ENCODE measurements at places on chromosomes 3 and 15.

- DNase-seq: peak; percentile 60
Observed at GRCh38 chr3:70550723-70551319, 238.4 kb upstream of the MDFIC2 start.

- DNase-seq: no peak
Observed at GRCh38 chr15:77632534-77633133, at the start of gene LINGO1. TSS of gene LINGO1 (minus strand) at chr15:77632912. CDS start at chr15:77632315, 597 bp downstream.

- no peak for DNase-seq
Observed at GRCh38 chr15:64842096-64842939, 603 bp downstream of the PLEKHO2 start.

DNA sequence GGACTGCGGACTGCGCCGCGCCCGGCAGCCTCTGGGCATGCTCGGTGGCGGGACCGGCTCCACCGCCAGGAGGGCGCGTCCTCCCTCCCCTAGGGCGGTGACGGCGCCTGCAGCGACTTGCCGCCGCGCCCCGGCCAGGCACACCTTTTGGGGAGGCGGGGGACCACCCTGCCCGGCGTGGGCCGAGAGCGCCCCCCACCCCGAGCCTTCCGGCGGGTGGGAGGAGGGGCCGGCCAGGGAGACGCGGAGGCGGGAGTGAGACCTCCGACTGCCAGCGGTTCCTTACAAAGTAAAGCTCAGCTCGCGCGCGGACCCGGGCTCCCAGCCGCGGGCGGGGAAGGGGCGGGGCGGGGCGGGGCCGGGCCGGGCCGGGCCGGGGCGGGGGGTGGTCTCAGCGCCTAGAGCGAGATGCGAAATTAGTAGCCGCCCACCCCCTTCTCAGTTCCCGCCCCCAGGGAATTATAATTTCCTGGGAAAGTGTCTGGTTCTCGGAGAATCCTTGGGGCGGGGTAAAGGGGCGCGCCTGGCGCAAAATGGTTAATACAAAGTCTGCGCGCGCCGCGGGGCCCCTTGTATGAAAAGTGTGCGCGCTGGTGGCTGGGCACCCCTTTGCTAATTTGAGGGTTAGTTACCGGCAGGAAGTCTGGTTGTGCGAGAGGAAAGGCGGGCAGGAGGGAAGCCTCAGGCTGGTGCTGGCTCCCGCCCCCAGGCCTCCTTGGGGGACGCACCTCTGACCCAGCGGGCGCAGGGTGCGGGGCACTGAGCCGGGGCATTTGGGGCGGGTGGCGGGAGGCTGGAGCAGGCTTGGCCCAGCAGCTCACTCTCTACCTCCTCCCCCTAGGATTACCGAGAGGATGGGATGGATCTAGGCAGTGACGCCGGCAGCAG is 224.8 kb upstream of the IL12A start:
- no peak for DNase-seq

DNA sequence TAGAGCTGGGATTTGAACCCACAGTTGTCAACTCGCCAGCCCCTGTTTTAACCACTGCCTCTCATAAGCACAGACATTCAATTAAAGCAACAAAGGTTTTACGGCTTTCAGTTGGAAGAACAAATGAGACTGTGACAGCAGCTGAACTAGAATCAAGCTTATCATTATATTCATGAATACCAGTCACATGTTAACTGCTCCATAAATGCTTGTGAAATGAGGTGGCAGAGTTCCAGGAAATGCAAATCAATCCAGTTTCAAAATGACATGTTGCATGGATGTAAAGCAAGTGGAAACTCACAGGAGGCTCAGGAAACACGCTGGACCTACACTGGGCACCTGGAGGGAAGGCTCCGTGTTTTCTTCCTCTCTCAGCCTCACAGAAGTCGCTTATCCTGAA is 3.9 kb downstream of the GP5 start:
- no peak for DNase-seq
